ENCODE measurements at places on chromosomes 2 and 18. TPM values are rescaled to one million over a fixed set of nuclear protein-coding genes. Genes with fewer than 3 reads are reported as not detected.

Gene IL37
- not detected for total RNA-seq

Gene VAMP5
- 21.3 TPM for total RNA-seq

Gene SMAD7
- 21.3 TPM for total RNA-seq

Gene FEV
- not detected for total RNA-seq

Gene DPP4
- 0.23 TPM for total RNA-seq

Gene GCFC2
- 26.3 TPM for total RNA-seq

Gene GAL3ST2
- 1.6 TPM for total RNA-seq

Gene CSRNP3
- not detected for total RNA-seq

Gene AGPS
- 68.7 TPM for total RNA-seq

Gene ZSWIM2
- not detected for total RNA-seq

Measured in Panc1 (cell line).